ENCODE measurements at places on chromosomes 4 and X. TPM values are rescaled to one million over a fixed set of nuclear protein-coding genes. Genes with fewer than 3 reads are reported as not detected.

FGF5 gene
- total RNA-seq: 1.3 TPM

SSX2B gene
- not detected for total RNA-seq

DDIT4L gene
- total RNA-seq: 2.1 TPM

GRCh38 chr4:7031558-7032449 is 11.4 kb upstream of the TADA2B start:
- peaks cover 64% of the 10 kb centered on the region for H3K36me3 ChIP-seq
- no peak overlapping the region for H3K4me3 ChIP-seq
- no peak overlapping the region for H3K27ac ChIP-seq
- no peak for DNase-seq

TKTL2 gene
- total RNA-seq: not detected

Measured in esophagus muscularis mucosa (tissue), 4 donors.